Activated CD8-positive, alpha-beta memory T cell treated with anti-CD3 and anti-CD28 coated beads for 1 hour (primary cell): ENCODE measurements at places on chromosomes 1 and 21.

GRCh38 chr1:95013950-95014574 is 58.7 kb downstream of the ALG14 start:
- DNase-seq: no peak

DNA sequence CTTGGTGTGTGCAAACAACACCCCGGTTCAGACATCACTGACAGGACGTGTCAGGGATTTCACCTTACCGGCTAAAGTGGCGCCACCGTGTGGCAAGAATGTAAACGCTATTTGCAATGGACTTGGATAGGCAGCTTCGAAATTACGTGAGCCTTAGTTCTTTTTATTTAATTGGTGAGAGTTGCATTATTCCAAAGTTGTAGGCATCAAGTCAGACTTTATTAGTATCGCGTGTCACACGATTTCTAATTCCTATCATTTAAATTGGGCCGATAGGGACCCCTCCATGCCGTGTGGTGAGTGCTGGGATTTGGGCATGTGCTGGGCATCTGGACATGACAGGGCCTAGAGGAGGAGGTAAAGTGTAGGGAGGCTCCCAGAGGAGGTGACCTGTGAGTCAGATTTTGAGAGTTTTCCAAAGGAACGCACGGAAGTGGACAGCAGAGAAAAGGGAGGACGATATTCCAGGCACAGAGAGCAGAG is 14.5 kb upstream of the CPT2 start:
- DNase-seq: peak; percentile 42

DNA sequence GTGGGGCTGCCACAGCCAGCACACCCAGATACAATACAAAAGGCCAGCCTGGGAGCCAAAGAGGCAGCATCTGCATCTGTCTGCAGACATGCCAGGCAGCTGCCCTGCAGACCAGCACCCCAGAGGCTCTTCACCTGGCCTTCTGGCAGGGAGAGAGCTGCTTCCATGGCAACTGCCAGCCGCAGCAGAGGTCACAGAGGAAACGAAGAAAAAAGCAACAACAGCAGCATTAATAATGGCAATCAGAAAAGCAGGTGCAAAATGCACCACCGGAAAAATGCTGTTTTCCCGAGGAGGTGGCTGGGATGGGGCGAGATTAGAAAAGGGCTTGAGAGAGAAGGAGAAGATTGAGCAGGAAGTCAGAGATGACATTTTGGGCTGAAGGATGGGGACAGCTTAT is 309.5 kb downstream of the PCP4 start:
- DNase-seq: no peak

GRCh38 chr1:229146647-229147046 is 124.3 kb upstream of the RAB4A start:
- no peak for DNase-seq

DNA sequence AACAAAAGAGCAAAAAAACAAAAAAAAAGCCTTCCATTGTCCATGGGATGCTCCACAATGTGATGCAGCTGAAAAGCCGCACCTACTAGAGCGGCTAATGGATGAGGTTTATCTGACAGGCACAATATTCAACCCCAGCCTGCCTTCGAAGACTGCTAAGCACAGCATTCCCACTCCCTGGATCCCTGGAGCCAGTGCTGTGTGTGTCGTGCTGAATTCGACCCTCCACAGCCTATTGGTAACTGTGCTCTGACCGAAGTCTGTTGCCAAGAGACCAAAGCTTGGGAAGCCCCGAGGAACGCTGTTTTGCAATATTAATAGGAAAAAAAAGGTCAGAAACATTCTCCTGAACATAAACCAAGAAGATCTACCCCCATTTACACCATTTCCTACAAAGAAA is 57.2 kb upstream of the PUM1 start:
- no peak for DNase-seq

DNA sequence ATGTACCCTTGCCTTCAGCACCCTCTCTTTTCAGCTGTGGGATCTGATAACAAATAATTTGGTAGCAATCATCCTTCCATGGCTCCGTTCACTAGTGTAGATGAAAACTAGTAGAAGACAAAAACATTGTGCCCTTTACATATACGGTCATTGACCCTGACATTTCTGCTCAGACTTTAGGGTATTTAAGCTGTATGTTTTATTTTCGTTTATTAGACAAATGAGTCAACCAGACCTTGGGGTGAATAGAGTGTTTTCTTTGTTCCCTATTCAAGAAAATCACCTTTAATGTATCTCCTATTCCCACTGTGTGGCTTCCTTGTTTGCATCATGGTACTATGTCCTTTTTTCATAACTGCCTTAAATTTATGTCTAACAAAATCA is 187.3 kb downstream of the VAV3 start:
- DNase-seq: no peak

GRCh38 chr1:53328009-53328461 is at the start of gene LRP8:
TSS of gene LRP8 (minus strand) at chr1:53328070. CDS start at chr1:53327912, 158 bp downstream.
- peak; percentile 68 for DNase-seq

GRCh38 chr21:46112725-46113215 is 14.9 kb downstream of the COL6A2 start:
- no peak for DNase-seq

GRCh38 chr1:206470692-206471414 is 577 bp downstream of the IKBKE start:
- no peak for DNase-seq

DNA sequence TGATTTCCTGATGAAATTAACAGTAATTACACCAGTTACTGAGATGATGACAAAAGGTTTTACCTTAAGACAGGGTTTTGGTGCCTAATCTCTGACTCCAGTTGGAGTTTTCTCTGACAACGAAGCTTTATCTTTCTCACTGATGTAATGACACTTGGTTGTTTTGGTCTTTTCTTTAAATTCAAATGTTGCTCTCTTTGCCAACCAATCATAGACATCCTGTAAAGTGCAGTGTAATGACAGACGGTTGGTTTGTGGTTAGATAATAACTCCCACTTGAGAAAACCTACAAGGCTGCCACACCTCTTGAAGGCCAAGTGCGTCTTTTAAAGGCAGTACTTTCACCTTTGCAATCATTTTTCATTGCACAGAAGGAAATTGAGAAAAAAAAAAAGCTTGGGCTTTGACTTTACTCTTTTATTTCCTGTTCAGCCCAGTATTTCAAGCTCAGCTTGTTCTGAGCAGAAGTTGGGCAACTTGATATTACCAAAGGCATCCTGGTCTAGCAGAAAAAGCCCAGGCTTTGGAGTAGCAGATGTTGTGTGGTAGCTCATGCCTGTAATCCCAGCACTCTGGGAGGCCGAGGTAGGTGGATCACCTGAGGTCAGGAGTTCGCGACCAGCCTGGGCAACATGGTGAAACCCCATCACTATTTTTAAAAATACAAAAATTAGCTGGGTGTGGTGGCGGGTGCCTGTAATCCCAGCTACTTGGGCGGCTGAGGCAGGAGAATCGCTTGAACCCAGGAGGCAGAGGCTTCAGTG is 14.9 kb downstream of the PDIK1L start:
- DNase-seq: peak; percentile 17

GRCh38 chr1:31834501-31834900 is 18.7 kb upstream of the SPOCD1 start:
- no peak for DNase-seq

DNA sequence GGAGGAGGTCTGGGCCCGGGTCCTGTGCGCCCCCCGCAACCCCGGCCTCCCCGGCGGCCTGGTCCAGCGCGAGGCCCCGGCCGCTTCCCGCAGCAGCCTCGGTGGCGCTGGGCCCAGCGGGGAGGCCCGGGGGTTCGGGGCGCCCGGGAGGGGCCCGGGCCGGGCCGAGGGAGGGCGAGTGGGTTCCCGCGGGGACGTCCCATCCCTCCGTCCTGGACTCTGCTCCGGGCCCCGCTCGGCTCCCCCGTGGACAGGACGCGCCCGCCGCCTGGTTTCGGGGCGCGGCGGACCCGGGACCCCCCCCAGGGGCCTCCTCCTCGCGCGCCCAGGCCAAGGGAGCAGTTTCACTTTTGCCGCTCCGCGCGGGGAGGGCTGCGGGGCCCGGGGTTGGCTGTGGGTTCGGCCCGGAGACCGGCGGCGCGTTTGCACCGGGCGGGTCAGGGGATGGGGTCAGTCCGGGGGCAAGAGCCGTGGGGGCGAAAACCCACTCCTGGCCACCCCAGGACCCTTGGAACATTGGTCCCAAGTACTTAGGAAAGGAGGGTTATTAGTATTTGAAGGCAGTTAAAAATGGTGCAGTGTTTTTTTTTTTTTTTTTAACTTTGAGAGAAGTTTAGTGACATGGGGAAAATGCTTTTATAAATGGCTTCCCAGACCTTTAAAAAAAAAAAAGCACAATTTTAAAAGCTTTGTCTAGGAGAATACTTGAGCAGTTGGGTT is 677 bp downstream of the AGPAT3 start:
- peak; percentile 35 for DNase-seq

DNA sequence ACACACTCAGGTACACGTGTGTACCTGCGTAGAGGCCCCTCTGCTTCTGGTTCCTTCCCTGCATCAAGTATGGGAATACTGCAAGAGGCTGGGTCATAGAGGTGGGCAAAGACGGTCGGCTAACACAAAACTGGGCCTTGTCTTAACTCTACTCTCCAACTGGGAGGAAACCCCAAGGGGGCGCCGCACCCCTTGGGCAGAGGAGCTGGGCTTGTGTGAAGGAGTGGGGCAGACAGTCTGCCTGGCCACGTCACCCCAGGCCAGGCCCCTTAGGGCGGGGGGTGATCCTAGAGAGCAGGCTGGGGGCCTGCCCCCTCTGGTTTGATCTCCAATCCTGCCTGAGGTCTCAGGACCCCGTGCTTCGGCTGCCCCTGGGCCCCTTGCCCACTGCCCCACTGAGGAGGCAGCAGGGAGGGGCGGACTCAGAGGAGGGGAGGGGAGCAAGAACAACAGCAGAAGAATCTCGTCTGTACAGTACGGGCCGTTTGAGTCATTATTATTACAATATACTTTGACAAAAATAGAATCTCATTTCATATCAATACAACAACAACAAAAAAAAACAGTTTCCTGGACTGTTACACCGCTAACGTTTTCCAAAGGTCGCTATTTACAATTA is 34.7 kb downstream of the MEF2D start:
- DNase-seq: no peak

GRCh38 chr1:81304187-81304586 is 496.5 kb upstream of the ADGRL2 start:
- no peak for DNase-seq

GRCh38 chr21:23452384-23453083 is 2154.7 kb downstream of the MRPL39 start:
- no peak for DNase-seq

GRCh38 chr1:84721152-84721551 is 30.9 kb upstream of the SSX2IP start:
- DNase-seq: no peak

DNA sequence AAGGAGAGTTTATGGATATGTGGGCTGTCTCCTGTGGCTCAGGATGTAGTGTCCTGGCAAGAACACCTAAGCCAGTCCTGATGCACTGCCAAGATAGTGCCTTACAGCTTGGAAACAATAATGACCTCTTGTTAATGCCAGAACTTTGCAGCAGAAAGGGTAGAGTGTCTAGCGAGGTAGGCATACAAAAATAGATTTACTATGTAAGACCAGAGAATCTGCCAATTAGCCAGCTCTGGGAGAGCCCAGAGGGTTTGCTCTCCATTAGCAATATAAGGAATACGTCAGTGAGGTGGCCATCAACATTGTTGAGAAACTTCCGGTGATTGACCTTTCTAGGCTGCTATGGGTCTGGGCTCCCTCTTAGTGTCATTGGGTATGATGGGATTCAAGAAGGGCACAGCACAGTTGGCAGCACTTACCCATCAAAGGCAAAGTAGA is 178.5 kb upstream of the GALNT2 start:
- DNase-seq: no peak

DNA sequence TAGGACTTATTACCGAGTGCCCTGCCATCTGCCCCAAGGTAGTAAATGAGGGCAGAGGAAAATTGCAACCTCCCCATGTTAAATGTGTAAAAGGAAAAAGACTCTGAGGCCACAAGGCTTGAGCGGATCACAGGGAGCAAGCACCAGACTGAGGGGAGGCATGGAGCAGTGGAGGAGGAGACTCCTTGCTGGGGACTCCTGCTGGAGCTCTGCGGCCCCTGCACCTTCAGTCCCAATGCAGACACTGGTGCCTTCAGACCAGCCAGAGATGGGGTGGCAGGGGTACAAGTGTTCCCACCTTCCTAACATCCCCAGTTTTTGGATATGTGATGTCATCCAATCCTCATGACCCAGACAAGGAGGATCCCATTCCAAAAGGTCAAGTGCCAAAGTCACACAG is 128.4 kb upstream of the NGF start:
- DNase-seq: no peak

GRCh38 chr1:153795330-153795837 is 20.2 kb downstream of the SLC27A3 start:
- DNase-seq: no peak

- no peak for DNase-seq
These were observed 54.1 kb downstream of the MRPL37 start for GRCh38 chr1:54254055-54254454.

- no peak for DNase-seq
These were observed 148.0 kb downstream of the HHAT start for GRCh38 chr1:210476730-210477129.

DNA sequence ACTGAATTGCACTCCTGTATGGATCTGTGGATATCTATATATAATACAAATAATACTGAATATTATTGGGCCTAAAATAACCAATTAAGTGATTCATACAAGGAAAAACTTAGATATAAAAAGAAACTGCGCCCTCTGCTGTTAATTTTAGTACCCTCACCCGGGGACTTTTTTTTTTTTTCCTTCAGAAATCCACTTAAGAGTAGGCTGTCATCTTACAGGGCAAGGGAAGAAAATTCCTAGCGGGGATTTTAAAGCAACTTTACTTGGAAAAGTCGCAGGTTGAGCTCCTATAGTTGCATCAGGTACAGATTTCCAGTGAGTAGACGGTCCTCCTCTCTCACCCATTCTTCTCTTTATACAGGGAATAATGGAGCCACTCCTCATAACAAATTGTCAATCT is 1.3 kb downstream of the NTNG1 start:
- no peak for DNase-seq

DNA sequence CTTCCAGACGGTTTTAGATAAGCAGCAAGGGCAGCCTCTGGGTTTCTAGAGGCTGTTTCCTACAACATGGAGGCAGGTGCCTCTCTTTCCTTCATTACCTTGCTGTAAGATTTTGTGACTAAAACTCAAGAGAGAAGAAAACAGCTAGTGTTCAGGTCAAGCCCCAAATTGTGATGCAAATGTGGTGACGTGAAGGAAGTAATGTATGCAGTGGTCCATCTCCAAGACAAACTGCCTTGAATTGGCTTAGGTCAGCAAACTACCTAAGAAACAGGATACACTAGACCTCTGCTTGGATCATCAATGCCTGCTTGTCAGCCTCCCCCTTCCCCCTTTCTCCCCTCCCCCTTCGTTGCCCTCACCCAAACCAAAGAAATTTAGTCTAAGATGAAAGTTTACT is 28.9 kb upstream of the RIPK4 start:
- no peak for DNase-seq

- DNase-seq: no peak
These were observed 12.3 kb upstream of the SLC30A10 start for GRCh38 chr1:219940707-219941106.

GRCh38 chr1:167330601-167331293 is 110.1 kb downstream of the POU2F1 start:
- no peak for DNase-seq
